ENCODE measurements at places on chromosomes 12 and 14. TPM values are rescaled to one million over a fixed set of nuclear protein-coding genes. Genes with fewer than 3 reads are reported as not detected.
A peak's percentile ranks its signal among the peaks of the same experiment; 100 is the strongest.

Gene CLEC14A
- total RNA-seq = 2.8 TPM

Gene APOF
- not detected for total RNA-seq

Gene STAB2
- not detected for total RNA-seq

Gene OAS1
- not detected for total RNA-seq

Gene WSCD2
- not detected for total RNA-seq

Gene CLEC1B
- total RNA-seq = not detected

Gene TEX52
- total RNA-seq = not detected

Gene PTGER2
- 24.7 TPM for total RNA-seq

Gene PDZRN4
- total RNA-seq = not detected

Gene FKBP11
- total RNA-seq = 5.0 TPM

Gene TMEM229B
- total RNA-seq = not detected

Gene GLIPR1L1
- not detected for total RNA-seq

Gene NPAS3
- total RNA-seq = not detected

Gene CAND1
- 91.4 TPM for total RNA-seq

Gene NPFF
- total RNA-seq = not detected

Gene SDR9C7
- total RNA-seq = not detected

- DNase-seq = no peak
Observed at GRCh38 chr14:63100552-63100951, 55.3 kb upstream of the KCNH5 start.

DNA sequence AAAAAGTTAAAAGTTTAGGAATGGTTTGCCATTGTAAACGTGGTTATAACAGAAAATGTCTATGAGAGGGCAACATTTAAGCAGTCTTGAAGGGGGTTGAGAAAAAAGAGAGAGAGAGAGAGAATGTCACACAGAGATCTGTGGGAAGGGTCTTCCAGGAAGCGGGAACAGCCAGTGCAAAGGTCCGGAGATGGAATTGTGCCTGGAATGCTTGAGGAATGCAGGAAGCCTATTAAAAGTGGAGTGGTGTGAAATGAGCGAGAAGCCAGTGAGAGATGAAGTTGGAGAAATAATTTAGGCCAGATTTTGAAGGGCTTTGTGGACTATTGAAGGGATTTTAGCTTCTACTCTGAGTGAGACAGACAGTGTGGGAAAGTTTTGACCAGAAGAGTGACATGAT, 406.8 kb upstream of the TBX3 start:
- DNase-seq = no peak

DNA sequence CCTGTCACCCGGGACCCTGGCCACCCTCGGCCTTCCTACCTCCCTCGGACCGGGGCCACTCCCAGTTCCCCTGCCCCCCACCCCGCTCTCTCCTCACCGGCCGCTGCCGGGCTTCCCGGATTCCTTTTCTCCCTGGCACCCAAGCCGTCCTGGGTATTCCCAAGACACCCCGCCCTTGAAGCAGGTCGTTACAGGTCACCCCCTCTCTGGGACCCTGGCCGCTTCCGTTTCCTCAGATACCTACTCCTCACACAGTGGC, 493 bp downstream of the NUMB start:
- no peak for DNase-seq

- peak; percentile 49 for DNase-seq
Observed at GRCh38 chr14:88611878-88612277, 49.0 kb downstream of the ZC3H14 start.

DNA sequence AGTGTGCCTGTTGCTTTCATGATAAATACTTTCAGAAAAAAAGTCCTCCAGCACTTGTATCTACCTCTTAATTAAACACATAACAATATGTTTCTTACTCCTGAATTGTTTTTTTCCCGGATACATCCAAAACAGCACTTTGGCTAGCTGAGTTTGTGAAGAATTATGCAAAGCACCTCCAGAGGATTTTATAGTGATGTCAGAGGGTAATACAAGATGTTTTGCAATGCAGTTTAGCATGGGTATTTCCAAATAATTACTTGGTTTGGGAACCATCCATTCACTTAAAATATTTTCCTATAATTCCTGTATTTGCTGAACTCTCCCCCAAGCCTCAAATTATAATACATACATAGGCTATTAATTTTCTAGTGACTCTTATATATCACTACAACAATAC, 37.7 kb upstream of the DBX2 start:
- no peak for DNase-seq

DNA sequence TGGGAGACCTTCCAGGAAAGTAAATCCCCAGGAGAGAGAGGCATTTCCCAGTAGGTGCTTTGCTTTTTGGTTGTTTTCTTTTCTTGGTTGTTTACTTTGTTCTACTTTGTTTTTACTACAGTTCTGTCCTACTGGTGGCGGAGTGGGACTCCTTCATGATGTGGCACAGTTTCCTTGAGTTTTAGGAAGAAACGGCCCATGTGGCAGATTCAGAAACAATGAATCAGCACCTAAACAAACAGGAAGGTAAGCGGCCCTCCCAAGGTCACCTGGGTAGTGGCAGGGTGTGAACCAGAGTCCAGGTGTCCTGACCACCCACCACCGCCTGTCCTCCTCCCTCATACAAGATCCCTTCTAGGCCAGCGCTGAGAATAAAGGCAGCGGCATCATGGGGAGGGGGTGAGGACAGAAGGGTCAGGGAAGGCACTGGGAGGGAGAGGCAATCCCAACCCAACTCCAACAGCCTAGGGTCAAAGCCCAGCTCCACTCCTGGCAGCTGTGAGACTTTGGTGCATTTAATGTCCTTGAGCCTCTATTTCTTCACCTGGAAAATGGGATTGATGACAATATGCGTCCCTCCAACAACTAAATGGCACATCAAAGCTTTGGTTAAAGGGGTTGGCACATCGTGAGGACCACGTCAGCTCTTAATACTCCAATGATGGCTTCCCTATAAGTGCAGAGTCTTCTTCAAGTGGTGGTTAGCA, 111.5 kb upstream of the BCL2L14 start:
- DNase-seq = peak; percentile 23

- DNase-seq = peak; percentile 77
Observed at GRCh38 chr12:67456431-67456901, 187.3 kb downstream of the CAND1 start.

GRCh38 chr12:116545144-116545543, 14.0 kb upstream of the MAP1LC3B2 start:
- no peak for DNase-seq

GRCh38 chr12:12209043-12209442, 57.8 kb downstream of the LRP6 start:
- DNase-seq = no peak

DNA sequence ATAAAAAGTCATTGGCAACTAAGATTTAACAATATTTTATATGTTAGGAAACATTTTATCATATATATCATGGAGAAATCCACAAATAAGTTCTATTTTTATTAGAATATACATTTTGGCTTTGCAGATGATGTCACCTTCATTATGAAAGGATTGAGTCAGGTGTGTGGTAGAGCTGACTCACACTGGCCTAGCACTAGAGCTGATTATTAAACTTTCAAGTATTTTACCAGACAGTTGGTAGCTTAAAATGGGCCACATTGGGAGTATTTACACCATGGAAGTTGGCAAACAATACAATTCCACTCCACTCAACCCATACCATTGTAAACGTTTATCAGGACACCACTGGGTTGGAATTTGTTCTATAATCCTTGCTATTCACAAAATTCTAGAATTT, 1036.6 kb downstream of the TRHDE start:
- no peak for DNase-seq

GRCh38 chr14:104112609-104113571, 25.5 kb upstream of the KIF26A start:
- no peak for DNase-seq

DNA sequence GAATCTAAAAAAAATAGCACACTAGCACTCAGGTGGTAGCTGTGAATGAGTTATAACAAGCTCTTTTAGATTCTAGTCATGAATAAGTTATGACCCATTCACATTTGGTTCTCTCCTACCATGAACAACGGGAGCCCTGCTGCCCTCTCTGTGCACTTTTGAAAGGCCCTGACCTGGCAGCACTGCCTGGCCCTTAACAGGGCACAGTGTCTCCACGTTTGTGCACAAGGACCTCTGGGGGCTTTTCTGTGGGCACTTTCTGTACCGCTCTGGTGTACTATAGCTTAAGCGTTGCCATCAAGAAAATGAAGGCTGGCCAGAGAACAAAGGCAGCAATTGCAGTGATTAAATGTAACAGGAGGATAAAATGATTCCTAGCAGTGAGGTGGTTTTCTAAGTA, 21.2 kb downstream of the CCDC92 start:
- DNase-seq = no peak

- peak; percentile 93 for DNase-seq
Observed at GRCh38 chr14:94345344-94346064, 22.4 kb upstream of the SERPINA6 start.

DNA sequence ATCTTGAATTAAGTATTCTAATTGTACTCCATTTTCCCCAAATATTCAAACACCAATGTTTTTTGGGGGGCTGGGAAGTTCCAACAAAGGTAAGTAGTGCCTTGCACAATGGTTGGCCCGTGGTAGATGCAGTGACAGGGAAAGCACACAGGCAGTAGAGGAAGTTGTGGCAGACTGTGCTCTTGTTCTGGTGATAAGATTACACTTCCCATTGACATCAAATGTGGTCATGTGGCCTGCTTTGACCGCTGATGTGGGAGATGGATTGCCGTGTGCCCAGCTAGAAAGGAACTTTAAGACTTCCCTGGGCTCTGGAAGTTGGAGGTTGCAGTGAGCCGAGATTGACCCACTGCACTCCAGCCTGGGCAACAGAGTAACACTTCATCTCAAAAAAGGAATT, 223.8 kb downstream of the VRK1 start:
- DNase-seq = no peak

GRCh38 chr12:4943067-4943937, 33.6 kb downstream of the KCNA1 start:
- DNase-seq = no peak

GRCh38 chr12:62021808-62022207, 238.4 kb upstream of the USP15 start:
- no peak for DNase-seq

DNA sequence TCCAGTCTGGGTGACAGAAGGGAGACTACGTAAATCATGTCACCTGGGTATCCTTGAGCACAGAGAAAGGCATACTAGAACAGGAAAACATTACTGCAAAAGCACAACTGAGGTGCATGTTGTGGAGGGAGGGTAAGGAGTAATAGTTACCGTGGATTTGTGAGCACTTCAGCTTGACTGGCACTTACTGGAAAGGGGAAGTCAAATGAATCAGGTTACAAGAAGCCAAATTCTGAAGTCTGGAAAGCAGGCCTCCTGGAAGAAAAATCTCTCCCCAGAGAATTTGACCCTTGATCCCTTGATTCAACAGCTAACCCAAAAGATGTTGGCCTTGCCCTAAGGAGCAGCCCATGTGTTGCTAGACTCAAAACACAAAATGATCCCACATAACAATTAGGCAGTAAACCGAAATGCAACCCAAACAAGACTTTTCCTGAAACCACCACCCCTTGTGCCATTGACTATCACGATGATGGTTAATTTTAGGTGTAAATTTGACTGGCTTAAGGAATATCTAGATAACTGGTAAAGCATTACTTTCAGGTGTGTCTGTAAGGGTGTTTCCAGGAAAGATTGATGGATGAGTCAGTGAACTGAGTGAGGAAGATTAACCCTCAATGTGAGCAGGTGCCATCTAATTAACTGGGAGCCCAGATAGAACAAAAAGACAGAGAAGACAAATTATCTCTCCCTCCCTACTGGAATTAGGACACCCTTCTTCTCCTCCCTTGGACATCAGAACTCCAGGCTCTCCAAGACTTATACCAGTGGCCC, 108.8 kb downstream of the SLC25A21 start:
- DNase-seq = no peak

GRCh38 chr12:627285-627684, 36.0 kb downstream of the NINJ2 start:
- DNase-seq = no peak

GRCh38 chr12:28140404-28140803, 49.9 kb upstream of the CCDC91 start:
- DNase-seq = no peak

DNA sequence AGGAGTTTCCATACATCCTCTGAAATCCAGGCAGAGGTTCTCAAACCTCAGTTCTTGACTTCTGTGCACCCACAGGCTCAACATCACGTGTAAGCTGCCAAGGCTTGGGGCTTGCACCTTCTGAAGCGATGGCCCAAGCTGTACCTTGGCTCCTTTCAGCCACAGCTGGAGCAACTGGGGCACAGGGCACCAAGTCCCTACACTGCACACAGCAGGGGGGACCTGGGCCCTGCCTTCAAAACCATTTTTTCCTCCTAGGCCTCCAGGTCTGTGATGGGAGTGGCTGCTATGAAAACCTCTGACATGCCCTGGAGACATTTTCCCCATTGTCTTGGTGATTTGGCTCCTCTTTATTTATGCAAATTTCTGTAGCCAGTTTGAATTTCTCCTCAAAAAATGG, 10.6 kb downstream of the AREL1 start:
- DNase-seq = no peak

DNA sequence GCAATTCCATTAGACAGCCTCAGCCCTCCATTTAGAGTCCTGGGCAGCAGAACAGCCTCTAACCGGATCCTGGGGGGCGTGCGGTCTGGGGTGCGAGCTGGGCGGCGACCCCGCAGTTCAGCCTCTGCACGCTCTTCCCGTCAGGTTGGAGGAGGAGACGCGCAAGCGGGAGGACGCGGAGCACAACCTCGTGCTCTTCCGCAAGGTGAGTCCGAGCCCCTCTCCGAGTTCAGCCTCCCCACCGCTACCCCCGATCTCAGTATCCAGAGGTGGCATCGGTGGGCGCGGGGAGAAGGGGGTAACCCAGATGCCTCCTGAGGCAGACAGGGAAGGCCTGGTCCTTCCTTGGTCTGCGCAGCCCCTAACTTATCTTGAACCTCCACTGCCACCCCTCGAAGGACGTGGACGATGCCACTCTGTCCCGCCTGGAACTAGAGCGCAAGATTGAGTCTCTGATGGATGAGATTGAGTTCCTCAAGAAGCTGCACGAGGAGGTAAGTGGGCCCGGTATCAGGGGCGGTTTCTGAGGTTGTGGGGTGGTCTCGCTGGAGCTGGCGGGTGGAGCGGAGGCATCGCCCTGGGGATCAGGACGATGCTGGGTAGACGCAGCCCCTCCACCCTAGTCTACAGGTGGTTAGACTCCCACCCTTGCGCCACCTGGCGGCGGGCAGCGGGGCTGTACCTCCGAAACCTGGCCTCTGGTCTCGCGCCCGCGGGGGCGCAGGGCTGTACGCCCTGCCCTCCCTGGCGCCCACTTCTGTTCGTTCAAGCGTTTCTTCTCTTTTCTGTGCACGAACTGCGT, 1.3 kb downstream of the PRPH start:
- no peak for DNase-seq

DNA sequence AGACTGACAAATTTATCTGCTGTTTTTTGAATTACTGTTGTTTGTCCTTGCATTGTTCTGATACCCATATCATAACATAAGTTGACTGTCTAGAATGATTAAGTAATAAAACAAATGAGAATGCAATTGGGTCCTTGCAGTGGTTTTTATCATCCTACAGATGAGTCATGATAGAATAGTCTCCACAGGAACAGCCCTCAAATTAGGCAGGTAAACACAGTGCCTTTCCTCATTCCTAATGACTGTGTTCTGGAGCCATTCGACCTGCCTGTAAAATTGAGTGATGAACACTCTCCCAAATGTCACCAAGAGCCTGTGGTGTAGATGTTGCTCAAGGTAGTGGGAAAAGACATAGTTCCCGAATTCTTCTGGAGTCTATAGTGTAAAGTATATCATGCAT, 12.3 kb downstream of the NKX2-8 start:
- DNase-seq = no peak
